ENCODE measurements at places on chromosomes 16 and 17.

DNA sequence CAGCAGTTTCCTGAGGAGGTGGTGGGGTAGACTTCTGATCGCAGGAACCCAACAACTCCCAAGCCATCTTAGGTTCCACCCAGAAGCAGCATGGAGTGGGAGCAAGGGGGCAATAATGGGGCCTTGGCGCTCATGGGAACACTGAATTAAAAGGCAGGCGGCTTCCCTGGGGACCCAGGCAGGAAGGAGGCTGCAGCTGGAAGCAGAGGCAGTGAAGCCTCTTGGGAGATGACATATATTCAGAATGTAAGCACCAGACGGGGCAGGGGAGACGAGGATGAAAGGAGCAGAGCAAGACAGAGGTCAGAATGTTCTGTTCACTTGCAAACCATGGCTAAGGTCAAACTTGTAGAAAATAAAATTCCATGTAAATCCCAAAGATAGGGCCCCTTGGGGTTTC, 2.9 kb downstream of the HIGD1B start:
- DNase-seq: no peak

DNA sequence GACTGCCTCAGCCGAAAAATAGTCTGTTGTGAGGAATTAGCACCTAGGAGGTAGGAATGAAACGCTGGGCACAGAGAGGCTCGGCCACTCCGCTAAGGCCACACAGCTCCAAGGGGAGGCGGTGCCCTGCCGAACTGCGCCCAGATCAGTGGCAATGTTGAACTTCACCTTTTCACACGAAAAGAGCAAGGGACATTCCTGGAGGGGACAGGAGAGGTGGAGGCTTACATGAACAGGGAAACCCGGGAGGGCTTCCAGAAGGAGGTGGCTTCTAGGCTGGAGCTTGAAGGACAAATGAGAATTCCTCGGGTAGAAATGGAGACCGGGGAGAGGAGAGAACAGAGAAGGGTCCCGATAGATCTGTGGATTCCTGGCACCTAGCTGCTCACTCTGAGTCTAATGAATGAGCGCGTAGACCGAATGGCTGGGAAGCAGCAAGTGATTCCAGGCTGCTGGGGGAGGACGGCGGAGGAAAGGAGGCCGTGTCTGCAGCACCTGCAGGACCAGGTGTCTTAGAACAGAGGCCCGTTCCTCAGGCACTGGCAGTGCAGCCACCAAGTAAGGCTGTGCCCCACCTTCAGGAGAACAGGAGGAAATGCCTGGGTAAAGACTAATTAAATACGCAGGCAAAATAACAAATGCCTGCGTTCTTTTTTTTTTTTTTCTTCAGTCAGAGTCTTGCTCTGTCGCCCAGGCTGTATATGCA, 722 bp upstream of the SLC38A10 start:
- DNase-seq: no peak

- no peak for DNase-seq
These were observed 103.4 kb downstream of the ZNF18 start for GRCh38 chr17:11893862-11894261.

DNA sequence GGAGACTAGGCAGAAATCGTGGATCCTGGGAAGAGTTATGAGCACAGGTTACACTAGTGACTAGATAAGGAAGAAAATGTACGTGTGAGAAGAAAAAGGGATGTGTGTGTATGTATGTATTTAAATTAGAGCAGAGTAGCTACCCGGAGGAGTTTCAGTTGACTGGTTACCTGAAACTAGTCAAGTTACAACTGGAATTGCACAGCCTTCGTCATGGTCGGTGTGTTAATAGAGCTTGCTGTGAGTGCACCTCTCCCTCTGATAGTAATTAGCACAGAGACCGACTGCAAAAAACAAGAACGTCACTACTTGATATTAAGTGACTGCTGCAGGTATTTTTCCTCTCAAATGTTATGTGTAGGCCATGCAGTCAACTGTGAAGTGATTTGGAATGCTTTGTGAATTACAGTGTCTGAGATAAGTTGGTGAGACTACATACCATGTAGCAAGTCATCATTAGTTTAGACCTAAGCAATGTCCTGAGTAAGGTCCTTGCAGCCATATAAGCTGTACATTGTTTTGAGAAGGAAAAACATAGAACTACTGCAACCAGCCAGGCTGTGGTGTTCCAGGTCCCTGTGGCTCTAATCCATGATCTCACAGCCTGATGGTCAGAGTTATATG, 95.7 kb downstream of the WNT3 start:
- DNase-seq: no peak

DNA sequence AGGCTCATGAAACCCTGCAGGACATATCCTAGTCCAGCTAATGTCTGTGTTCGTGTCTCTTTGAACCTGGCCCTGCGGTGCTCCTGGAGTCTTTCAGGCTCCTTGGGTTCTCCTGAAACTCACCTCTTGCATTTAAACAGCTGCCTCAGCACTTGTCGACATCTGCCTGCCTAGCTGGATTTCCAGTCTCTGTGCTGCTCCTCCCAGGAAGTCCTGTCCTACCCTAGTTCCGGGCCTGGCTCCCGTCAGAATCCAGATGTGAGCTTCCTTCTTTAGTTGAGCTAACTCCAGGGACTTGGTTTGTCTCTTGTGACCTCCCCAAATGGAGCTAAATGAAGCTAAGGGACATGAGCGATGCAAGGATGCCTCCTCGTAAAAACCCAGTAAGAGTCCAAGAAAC, 155.2 kb upstream of the PIRT start:
- DNase-seq: no peak

DNA sequence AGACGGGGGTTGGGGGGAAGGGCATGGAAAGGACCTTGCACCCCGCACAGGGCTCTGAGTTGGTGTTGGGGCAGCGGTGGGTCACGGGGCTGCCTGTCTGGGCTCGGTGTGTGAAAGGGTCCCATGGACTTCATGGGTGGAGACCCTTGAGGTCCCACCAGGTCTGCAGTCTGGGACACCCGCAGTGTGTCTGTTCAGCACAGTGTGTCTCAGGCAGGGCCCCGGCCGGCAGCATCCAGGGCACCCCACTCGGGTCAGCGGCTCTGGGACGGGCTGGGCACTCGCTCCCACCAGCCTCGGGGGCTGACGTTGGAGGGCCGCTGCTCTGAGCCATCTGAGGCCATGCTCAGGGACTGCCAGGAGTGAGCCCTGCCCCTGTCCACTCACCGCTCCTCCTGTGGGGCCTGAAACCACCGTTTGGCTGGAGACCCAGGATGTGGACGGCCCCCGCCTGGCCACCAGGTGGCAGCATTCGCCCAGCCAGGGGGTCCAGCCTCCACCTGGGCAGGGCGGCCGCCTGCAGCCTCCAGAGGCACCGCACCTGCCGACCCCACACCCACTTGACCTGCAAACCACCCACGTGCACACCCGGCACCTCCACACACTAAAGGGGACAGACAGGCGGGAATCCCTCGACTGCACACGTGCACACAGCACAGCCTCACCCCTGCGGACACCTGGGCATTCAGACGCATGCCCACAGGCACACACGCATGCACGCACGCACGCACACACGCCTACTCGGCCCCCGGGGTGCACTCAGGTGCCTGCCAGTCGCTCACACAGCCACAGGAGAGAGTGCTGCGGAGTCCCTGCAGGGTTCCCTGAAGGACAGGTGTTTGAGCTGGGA, 10.1 kb upstream of the ZFPM1 start:
- DNase-seq: peak; percentile 49

GRCh38 chr16:8958344-8959167, 5.2 kb downstream of the USP7 start:
- no peak for DNase-seq

- no peak for DNase-seq
These were observed 14.6 kb downstream of the KCTD2 start for GRCh38 chr17:75061618-75062017.

DNA sequence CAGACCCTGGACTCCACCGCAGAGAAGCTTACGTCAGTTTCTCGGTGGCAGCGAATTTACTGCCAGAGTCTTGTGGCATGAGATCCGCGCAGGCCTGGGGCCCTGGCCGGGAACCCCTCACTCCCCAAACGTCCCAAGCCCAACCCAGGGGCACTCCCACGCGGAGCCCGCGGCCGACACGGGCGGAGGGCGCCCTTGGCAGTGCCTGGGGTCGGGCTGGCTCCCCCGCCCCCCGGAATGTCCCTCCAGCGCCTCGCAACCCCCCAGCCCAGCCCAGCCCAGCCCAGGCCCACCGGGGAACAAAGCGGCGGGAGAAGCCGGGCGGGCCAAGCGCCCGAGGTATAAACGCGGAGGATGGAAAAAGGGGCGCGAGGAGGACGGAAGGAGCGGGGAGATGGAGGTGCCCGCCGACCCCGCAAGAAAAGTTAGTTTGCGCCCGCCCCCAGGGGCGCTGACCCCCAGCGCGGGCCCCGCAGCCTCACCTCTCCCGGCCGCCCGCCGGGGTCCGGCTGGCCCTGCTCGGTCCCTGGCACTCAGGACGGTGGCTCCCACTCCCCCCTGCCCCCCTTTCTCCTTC, 330 bp downstream of the CASKIN2 start:
- no peak for DNase-seq

DNA sequence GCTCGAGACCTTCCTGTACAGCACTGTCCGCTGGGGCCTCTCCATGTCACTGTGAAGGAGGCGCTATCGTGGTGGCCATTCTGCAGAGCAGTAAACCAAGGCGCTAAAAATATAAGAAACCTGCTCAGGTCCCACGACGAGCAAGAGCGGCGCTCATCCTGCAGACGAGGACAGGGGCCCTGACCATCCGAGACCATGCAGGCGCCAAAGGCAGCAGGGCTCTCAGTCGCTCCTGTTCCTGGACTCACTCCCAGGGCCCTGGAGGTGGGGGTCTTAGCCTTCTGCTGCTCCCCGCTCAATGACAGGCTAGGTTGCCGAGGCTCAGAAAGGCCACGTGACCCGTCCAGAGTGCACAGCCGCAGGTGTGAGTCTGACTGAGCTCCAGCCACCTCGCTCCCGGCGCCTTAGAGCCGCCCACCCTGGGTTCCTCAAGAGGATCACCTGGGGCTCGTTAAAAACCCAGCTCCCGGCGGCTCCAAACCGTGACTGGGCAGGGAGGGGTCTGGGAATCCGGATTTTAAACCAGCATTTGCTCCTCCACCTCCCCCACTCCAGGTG, 509 bp upstream of the ATP2C2 start:
- DNase-seq: no peak
